ENCODE measurements at places on chromosomes 4 and X.

DNA sequence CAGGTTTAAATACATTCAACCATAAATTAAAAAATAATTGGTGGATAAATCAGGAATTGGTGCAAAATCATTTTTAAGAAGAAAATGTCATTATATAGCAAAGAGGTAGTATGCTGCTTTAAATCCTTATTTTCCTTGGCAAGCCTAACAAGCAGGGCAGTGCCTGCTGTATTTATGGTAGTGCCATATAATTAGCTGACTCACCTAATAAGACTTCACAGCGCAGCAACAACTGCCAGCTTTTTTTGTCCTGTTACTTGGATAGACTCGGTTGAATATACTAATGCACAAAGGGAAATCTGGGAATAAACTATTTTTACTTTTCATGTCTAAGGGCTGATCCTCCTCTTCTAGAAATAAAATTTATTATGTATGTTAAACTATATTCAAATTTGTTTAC is 99.1 kb downstream of the SNCA start:
- no peak for DNase-seq

DNA sequence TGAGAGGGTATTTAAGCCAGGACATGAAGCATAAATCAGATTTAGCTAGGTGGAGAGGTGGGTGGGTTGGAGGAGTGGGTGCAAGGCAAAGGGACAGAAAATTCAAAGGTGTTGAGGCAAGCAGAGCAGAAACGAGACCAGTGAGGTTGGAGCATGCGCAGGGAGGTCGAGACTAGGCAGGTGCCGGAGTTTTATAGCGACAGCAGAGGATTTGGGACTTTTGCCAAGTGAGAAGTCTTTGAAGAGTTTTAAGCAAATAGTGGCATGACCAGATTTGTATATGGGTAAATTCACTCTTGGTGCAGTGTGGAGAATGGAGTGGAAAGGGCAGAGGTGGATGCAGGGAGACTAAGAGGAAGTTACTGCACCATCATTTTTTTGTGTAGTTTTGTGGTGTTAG is 107.0 kb upstream of the TLR2 start:
- DNase-seq: no peak

- DNase-seq: no peak
These were observed 80.2 kb downstream of the SH2D1A start for GRCh38 chrX:124426288-124427169.

GRCh38 chr4:88865466-88865865 is 167.8 kb upstream of the NAP1L5 start:
- DNase-seq: no peak

DNA sequence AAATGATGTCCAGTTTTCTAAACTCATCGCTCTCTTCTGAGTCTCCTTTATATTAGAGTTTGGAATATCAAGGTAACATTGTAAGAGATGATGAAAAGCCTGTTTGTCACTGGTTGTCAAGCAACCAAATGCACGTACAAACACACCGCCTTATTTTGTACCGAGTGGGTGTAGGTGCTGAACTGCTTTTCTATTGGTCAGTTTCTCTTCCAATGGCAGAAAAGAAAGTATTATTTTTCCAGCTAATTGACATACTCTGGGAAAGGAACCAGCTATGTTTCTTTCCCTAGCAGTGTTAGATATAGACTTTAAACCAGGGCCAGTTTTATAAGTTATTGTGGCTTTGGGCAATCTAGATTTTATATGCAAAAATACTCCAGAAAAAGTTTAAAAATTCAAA is 6.6 kb upstream of the PPM1K start:
- no peak for DNase-seq

DNA sequence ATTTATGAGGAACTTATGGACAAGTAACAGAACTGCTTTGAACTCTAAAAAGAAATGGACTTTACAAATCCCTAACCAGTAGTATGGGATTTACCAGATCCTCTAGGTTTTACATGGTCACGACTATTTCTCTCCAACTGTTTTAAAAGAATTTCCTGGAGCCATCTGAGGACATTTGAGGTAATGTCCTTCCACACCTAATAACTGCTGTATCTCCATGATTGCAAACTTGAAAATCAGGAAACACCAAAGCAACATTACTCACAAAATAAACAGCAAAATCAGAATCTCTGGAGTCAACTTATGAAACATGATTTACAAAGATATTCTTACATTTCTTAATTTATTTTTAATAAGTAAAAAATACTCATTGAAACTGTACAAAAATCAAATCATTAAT is 58.0 kb downstream of the STAP1 start:
- DNase-seq: no peak

GRCh38 chr4:183129675-183130074 is 30.6 kb downstream of the WWC2 start:
- no peak for DNase-seq

- no peak for DNase-seq
These were observed 100.5 kb downstream of the CORIN start for GRCh38 chr4:47737326-47737725.

GRCh38 chrX:130402208-130402684 is 459 bp downstream of the RBMX2 start:
- DNase-seq: no peak

DNA sequence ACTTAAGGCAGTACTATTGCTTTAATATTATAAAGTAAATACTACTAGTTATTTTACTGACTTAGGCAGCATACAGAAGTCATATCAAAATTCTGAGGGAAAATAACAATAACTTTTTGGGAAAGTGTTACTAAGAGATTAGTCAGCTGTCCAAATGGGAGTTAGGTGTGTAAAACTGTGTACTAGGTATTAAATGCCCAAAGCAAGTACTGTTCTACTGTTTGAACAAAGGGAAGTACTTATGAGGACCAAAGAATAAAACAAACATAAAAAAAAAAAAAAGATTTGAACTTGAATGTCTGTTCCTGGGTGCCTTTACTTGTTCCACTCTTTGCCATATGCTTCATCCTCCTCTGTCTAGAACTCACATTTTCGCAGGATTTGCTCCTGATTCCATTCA is 174.4 kb downstream of the MSL3 start:
- DNase-seq: no peak

DNA sequence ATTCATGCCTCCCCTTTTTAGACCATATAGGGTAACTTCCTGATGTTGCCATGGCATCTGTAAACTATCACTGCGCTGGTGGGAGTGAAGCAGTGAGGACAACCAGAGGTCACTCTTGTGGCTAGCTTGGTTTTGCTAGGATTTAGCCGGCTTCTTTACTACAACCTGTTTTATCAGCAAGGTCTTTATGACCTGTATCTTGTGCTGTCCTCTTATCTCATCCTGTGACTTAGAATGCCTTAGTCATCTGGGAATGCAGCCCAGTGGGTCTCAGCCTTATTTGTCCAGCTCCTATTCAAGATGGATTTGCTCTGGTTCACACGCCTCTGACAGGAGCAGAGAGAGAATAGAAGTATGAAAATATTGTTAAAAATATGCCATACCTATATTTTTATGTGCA is 355.7 kb downstream of the ADGRL3 start:
- no peak for DNase-seq

- no peak for DNase-seq
These were observed 460.3 kb downstream of the GBA3 start for GRCh38 chr4:23153076-23153475.

GRCh38 chr4:157984285-157984911 is 188.4 kb downstream of the GASK1B start:
- no peak for DNase-seq

DNA sequence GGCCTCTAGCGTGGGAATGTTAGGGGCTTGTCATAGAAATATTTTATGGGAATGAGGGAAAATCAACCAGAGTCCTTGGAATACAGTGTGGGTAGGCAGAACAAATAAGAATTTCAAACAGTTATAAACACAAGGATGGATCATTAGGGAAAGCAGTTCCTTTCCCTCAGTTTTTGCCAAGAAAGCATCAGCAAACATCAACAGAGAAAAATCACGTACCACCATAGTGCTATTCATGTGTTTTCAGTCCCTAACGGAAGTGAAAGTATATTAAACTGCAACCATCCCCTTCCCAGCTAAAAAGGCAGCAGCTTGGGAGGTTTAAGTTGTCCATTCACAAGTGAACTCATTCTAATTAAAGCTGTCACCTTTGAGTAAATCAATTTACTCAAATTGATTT is 334.4 kb upstream of the PCDH18 start:
- DNase-seq: no peak

DNA sequence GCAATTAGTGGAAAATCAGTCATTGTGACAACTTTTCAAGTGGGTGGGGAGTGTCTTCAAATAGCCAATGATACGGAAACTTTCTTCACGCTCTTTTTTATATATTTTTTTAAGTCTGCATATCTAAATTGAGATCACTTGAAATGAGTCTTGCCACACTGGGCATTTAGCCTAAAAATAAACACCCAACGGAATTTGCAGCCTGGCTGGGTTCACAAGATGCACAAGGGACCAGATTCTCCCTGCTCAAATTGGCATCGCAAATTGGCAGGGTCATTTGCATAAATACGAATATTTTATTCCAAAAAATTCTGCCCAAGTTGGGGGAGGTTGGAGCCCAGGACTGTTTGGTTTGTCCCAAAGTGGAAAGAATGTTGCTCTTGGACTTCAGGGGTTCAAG is 87.6 kb downstream of the LIMCH1 start:
- no peak for DNase-seq

- DNase-seq: no peak
These were observed 102.4 kb downstream of the CLNK start for GRCh38 chr4:10582059-10582686.

DNA sequence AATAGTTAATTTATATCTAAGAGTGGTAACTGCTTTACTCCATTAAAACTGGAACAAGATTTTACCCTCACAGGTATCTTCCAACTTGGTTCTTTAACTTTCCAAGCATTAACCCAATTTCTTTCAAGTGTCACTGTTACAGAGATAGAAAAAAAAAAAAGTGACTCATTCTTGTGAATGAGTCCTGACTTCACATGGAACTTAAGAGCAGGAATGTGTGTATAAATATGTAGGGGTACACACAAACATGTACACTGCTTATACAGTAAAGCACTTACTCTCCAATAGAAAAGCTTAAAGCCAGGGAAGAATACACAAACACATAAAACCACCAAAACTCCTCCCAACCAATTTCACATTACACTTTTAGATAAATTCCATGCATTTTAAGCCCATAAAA is 38.8 kb downstream of the TAPT1 start:
- no peak for DNase-seq

GRCh38 chrX:7073336-7073735 is 74.2 kb upstream of the STS start:
- no peak for DNase-seq

DNA sequence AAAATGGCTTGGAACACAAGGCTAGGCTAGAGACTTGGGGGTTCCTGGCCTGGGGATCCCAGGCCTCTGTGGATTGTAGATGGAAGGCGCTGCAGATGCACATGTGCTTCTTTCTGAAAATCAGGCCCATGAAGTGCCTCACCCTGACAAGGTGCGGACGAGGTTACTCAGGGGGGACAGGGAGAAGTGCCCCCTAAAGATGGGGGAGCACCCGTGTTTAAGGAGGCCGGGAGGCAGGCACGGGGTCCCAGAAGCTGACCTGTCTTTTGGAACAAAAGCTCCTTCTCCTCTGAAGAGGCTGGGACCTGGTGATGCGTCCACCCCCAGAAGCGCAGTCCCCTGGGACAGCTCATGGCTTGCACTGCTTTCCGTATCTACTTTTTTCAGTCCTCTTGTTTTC is 2.4 kb downstream of the PDZD4 start:
- DNase-seq: no peak

DNA sequence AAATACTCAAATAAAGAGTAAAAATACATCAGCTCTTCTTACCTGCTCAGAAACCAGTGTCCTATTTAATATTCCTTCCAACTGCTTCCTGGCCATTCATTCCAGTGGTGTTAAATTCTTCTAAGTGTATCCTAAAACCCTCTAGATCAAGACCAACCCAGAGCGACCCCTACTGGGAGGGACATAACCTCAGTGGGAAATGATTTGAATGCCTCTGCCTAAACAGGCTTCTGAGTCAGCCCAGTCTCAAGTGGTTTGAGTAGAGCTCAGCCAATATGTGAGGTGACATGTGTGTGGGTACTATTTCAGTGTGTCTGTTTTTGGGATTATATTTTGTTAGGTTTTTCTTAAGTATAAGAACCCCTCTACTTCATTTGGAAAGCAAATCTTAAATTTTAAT is 133.6 kb upstream of the ARHGEF9 start:
- DNase-seq: no peak

GRCh38 chr4:24611575-24611974 is 27.2 kb upstream of the DHX15 start:
- no peak for DNase-seq

DNA sequence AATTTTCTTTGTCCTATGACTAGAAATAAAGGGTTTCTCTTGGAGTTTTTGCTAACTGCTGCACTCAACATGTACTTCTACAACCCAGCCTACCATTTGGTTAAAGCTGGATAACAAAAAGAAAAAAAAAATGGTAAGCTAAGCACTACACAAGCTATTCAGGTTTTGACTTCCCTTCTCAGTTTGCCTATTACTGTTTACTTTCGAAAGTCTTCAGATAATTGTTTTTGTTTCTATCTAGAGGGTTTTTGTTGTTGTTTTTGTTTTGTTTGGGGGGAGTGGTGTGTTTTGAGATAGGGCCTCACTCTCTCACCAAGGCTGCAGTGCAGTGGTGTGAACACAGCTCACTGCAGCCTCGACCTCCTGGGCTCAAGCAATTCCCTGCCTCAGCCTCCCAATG is 46.6 kb downstream of the CLOCK start:
- no peak for DNase-seq

GRCh38 chr4:15100994-15101695 is 98.9 kb downstream of the CPEB2 start:
- no peak for DNase-seq

DNA sequence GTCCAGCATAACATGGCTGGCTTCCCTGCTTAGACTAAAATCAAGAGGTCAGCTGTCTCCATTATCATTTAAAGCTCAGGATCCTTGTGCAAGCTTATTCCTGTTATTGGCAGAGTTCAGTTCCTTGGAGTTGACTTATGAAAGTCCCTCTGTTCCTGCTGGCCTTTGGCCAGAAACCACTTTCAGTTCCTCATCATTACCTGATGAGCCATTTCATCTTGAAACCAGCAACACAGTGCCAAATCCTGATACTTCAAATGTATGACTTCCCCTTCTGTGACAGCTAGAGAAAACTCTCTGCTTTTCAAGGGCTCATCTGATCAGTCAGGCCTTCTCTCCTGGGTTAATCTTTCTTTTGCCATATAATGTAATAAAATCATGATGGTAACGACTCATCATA is 110.6 kb upstream of the FSTL5 start:
- no peak for DNase-seq

- DNase-seq: no peak
These were observed 945.1 kb downstream of the ADGRL3 start for GRCh38 chr4:62145276-62145675.

GRCh38 chrX:11589641-11590040 is 76.1 kb downstream of the ARHGAP6 start:
- DNase-seq: no peak

GRCh38 chr4:168490711-168491110 is 6.1 kb upstream of the PALLD start:
- no peak for DNase-seq

GRCh38 chrX:136909119-136909705 is 28.7 kb upstream of the RBMX start:
- peak; percentile 70 for DNase-seq

DNA sequence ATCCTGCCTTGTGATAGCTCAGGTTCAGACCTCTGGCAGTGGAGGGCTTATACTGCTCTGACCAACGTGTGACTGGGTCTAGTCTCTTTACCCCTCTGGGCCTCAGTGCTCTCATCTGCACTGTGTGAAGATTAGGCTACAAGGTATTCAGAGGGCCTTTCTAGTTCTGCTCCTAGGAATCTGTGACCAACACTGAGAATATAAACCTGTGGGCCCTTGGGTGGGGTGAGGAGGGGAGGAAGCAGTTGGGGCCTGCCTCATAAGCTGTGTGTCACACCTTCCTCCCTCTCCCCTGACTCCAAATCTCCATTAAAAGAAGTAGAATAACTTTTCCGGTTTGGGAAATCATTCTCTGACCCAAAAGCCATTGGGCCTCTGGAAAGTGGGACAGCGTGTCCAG is 66.3 kb upstream of the MSN start:
- DNase-seq: no peak

Measured in stimulated activated naive CD4-positive, alpha-beta T cell treated with Interleukin-2 at 50 U/mL for 16 hours (primary cell).